Esophagus muscularis mucosa (tissue), 4 donors: ENCODE measurements at places on chromosomes 7 and 10.

GRCh38 chr7:153675131-153675530, 377.1 kb upstream of the DPP6 start:
- H3K36me3 ChIP-seq, result no peaks in the 10 kb centered on the region
- H3K27me3 ChIP-seq, result no peaks in the 10 kb centered on the region
- H3K4me3 ChIP-seq, result no peak overlapping the region

- no peak for DNase-seq
- peaks cover 28% of the 10 kb centered on the region for H3K27me3 ChIP-seq
- no peak overlapping the region for H3K4me3 ChIP-seq
- H3K4me1 ChIP-seq, result no peaks in the 10 kb centered on the region
- no peak overlapping the region for H3K27ac ChIP-seq
- H3K36me3 ChIP-seq, result no peaks in the 10 kb centered on the region
Observed at GRCh38 chr10:130036296-130037065, 72.4 kb upstream of the EBF3 start.

DNA sequence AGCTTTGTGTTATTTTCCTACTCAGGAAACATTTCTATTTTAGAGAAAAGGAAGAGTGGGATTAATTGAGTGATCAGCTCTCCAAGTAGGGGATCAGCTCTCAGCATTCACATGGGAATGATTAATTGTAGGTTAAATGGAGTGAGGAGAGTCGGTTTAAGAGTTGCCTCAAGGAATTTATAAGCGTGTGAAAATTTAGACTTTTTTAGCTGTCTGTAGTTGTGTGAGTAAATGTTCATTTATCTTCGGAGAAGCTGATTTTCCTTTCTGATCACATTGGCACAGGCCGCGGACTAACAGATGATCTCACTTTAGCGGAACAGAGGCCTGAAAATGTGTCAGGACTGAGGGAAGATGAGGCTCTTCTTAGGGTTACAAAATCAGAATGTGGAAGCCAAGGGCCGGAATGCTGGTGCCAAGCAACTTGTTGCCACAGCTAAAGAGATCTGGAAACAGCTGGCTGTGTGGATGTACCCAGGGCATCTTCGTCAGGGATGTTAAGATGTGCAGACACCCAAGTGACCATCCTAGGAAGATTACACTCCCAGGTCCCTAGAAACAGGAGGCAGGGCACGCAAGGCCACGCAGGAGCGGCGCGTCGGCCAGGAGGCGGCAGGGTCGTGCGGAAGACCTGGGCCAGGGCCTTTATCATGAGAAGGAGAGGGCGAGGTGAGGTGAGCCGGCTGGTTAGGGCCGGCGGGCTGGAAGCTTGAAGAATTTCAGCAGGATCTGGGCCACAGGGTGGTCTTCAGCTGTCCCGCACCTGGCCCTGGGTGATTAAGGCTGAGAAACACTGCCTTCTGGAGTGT, 35.1 kb upstream of the TTYH3 start:
- H3K27ac ChIP-seq, result no peak overlapping the region
- H3K4me3 ChIP-seq, result no peak overlapping the region
- H3K4me1 ChIP-seq, result no peaks in the 10 kb centered on the region
- peaks cover 68% of the 10 kb centered on the region for H3K36me3 ChIP-seq
- no peaks in the 10 kb centered on the region for H3K27me3 ChIP-seq

DNA sequence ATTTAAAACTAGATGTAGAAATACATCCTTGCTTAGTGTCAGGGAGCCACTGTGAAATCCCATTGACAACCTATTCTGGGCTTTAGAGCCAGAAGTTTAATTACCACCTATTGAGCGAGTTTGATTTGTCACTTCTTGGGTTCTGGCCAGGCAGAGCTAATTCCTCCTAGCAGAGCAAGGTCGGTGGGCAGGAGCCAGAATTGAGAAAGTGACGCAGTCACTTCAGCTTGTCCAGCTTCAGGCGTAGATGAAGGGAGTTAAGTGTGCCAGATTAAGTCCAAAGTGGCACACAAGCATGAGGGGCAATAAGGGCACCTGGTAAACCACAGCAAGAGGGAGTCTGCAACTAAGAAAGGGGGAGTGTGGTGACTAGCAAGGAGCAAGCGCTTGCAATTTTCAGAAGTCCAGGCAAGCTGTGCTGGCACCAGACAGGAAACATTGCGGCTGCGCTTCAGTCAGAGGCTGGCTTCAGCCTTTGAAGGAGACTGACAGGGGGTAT, 119.4 kb downstream of the ST7 start:
- H3K27ac ChIP-seq, result no peak overlapping the region
- no peak overlapping the region for H3K4me3 ChIP-seq
- peaks cover 14% of the 10 kb centered on the region for H3K4me1 ChIP-seq
- no peaks in the 10 kb centered on the region for H3K36me3 ChIP-seq
- DNase-seq, result no peak
